ENCODE measurements at places on chromosomes 7 and 10. TPM values are rescaled to one million over a fixed set of nuclear protein-coding genes. Genes with fewer than 3 reads are reported as not detected.

DNA sequence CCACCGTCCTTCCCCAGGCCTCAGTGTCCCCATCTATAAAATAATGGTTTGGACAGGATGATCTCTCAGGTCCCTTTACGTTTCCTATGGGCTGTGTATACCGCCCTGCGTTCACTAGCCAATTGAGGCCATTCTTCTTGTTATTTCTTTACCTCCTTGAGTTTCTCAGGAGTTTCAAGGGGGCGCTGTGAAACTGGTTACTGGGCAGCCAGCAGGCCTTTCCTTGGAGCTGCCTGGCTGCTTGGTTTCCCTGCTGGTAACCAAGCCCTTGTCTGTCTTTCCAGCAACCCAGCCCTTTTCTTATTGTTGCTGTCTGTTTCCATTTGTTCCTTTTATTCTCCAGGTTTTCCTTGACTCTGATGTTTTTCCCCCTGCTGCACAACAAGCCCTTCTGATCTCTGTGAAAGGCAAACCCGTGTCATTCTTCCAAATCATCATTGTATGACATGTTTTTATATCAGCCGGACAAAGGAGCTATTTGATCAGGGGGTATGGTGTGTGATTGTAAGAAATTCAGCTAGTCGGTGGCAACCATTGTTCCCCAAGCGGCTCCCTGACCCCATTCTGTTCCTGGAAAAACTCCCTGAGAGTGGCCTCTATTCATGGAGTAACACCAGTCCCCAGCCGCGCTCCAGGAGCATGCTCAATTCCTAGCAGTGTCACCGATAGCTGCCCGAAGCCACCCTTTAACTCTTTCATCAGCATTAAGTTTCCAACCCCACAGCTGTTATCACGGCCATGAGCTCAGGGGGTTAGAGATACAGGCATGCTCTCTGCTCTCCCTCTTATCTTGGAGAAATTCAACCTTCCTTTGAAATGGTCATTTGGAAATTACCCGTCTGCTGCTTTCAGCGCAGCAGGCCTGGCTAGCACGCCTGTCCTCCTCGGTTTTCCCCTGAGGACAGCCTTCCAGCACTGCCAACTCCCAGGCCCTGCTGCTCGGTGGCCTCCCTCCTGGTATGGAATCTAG is 26.6 kb downstream of the FGF8 start:
- no peak for DNase-seq

GRCh38 chr7:50761713-50762112 is 21.0 kb downstream of the GRB10 start:
- no peak for DNase-seq

DNA sequence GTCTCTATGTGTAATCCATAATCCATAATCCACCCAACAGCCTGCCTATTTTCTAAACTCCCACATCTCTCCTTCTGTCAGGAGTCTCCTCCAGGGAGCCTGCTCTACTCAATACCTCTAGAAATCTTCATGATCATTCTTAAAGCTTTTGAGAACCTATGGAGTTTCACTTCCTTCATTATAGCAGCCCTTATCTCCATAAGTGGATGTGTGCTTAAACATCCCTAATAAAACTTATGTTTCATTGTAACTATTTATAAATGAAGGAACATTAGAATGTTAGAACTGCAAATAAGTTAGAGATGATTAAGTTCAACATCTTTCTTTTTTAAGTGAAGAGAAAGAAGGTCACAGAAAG is 8.5 kb downstream of the CPED1 start:
- no peak for DNase-seq

DNA sequence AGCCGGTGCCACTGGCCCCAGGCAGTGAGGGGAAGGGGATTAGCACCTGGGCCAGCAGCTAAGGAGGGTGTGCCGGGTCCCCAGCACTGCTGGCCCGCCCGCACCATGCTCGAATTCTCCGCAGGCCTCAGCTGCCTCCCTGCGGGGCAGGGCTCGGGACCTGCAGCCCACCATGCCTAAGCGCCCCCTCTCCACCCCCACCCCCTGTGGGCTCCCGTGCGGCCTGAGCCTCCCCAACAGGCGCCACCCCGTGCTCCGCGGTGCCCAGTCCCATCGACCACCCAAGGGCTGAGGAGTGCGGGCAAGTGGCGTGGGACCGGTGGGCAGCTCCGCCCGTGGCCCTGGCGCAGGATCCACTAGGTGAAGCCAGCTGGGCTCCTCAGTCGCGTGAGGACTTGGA is 144.8 kb upstream of the CDCA7L start:
- DNase-seq: no peak

- peak; percentile 61 for DNase-seq
Measured at GRCh38 chr7:50304129-50304910, at the start of gene IKZF1. TSS of gene IKZF1 (plus strand) at chr7:50304716. CDS start at chr7:50319062, 14,346 bp downstream.

- DNase-seq: peak; percentile 38
Measured at GRCh38 chr10:50993771-50994251, 80.5 kb upstream of the PRKG1 start.

DNA sequence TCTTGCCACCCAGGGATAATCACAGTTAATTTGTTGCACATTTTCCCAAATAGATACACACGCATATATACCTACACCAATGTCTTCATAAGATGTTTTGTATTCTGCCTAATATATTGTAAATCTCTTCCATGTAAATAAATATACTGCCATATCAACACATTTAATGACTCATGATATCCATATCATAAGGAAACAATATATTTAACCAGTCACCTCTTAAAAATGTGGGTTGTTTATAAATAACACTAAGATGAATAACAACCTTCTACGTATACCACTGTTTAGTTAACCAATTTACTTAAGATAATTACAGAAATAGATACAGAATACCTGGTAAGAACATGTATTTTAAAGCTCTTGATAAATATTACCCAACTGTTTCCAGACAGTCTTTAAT is 38.2 kb downstream of the ELAPOR2 start:
- no peak for DNase-seq

- DNase-seq: no peak
Measured at GRCh38 chr7:154757756-154758155, 245.2 kb downstream of the PAXIP1 start.

- peak; percentile 86 for DNase-seq
Measured at GRCh38 chr10:13347500-13348156, 465 bp downstream of the SEPHS1 start.

GRCh38 chr10:119488675-119489074 is 53.8 kb downstream of the RGS10 start:
- DNase-seq: no peak

GRCh38 chr7:964401-965231 is 10.1 kb upstream of the ADAP1 start:
- peak; percentile 23 for DNase-seq

DNA sequence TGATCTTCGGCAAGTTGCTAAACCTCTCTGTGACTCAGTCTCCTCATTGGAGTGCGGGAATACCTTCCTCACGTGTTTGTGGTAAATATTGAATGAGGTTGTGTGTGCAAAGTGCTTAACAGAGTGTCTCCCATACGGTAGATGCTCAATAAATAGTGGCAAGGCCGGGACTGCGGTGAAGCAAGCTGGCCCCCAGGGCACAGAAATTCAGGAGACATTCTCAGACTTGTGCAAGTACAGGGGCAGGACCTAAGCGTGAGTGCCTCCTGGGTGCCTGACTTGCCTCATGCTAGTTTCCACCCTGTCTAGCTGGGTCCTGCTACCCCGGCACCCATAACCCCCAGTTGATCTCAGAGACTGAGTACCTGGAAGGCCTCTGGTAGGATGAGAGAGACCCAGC is 97.8 kb downstream of the CDH23 start:
- DNase-seq: no peak

- no peak for DNase-seq
Measured at GRCh38 chr7:45670227-45670626, 96.1 kb downstream of the ADCY1 start.

OR6B1 gene
- not detected for total RNA-seq

PKD1L1 gene
- total RNA-seq: 1.5 TPM

SLC26A4 gene
- total RNA-seq: 0.15 TPM

Measured in heart right ventricle (tissue), 16 donors.